ENCODE measurements at places on chromosomes 16 and 17.
A peak's percentile ranks its signal among the peaks of the same experiment; 100 is the strongest.

GRCh38 chr17:78515480-78515879 lies 61.7 kb downstream of the DNAH17 start:
- no peak for DNase-seq

- DNase-seq = no peak
Measured at GRCh38 chr17:9002227-9002605, 19.1 kb upstream of the NTN1 start.

DNA sequence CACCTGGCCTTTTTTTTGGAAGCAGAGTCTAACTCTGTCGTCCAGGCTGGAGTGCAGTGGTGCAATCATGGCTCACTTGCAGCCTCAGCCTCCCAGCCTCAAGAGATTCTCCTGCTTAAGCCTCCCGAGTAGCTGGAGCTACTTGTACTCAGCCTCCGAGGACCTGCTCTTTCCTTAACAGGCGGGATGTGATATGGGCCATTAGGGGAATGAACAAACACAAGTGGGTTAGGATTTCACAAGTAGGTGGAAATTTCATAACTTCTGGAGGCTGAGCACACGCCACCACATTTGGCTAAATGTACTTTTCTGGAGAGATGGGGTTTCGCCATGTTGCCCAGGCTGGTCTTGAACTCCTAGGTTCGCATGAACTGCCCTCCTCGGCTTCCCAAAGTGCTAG lies 4.1 kb downstream of the PAM16 start:
- no peak for DNase-seq

DNA sequence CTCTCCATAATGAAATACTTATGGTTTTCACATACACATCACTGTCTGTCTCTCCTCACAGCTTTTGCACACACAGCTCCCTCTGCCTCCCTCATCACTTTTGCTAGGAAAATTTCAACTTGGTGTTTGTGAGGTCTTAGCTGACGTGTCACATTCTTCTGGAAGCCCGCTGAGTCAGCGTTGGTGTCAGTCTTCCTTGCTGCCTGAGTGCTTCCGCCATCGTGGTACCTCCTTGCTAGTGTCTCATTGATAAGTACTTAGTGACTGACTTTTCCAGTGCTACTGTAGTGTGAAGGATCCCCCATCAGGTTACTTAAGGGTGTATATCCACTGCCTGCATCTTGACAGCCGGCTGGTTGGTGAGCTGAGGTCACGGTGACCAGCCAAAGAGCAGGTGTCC lies 33.5 kb downstream of the CA10 start:
- DNase-seq = no peak

DNA sequence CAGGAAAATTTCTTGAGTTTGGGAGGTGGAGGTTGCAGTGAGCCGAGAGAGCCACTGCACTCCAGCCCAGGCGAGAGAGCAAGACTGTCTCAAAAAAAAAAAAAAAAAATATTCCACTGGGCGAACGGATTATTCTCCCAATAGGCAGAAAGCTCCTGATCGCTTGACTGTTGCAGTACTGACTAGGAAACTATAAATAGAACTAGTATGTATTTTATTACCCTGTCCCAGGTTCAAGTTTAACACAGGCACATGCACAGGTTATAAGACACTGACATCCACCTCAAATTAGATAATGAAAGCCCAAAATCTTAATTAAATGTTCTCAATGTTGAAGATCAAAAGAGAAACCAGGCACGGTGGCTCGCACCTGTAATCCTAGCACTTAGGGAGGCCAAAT lies 11.5 kb downstream of the PARN start:
- no peak for DNase-seq

GRCh38 chr17:80664217-80664790 lies 119.7 kb downstream of the RPTOR start:
- no peak for DNase-seq

DNA sequence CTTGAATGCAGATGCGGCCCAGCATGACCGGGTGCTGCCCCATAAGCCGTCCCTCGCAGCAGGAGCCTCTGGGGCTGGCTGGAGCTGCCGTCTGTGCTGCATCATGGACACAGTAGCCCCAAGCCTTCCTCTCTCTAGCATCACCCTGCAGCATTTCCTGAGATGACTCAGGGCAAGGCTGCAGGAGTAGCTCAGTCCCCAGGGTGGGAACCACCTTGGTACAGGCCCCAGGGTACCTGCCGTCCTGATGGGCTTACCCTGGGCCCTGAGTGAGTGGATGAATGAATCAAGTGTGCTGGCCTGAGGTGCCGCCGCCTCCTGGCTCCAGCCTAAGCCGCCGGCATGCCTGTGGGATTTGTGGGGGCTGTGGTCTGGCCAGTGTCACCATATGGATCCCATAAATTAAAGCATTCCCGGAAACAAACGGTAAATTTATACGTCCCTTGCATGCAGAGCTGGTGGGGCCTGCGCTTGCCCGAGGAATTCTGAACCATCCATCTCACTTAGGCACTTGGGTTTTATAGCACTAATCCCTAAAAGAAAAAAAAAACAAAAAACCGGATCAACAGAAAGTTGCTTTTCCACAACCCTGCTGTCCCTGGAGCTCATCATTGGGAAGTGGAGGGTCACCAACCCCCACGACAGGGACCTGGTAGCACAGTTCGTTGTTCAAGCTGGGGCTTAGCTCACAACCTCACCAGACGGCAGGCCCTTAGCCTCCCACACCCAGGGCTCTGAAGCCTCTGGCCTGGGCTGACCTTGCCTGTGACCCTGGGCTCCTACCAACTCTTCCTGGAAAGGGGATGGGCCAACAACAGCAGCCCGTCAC lies 242.6 kb upstream of the CIBAR2 start:
- DNase-seq = no peak

- DNase-seq = no peak
Measured at GRCh38 chr17:58611331-58611730, 80.5 kb downstream of the TEX14 start.

DNA sequence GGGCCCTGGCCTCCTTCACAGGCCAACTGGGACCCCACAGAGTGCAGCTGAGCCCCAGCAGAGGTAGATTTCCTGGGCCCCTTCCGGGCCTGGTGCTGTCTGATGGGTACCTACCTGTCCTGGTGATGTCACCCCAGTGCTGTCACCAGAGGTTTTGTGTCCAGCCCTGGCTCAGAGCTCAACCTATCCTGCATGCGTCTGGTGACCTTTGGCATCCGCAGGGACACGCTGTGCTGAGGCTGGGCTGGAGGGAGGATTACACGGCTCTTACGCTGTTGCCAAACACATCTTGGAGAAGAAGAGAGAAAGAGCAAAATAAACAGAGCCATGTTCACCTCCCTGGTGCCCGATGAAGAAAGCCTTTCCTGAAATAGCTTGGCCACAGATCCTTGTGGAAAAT lies 70.6 kb upstream of the MED9 start:
- DNase-seq = no peak

- DNase-seq = peak; percentile 78
Measured at GRCh38 chr17:65560628-65561451, 608 bp downstream of the AXIN2 start.

GRCh38 chr17:42329025-42329976 lies 41.0 kb downstream of the STAT5A start:
- no peak for DNase-seq

DNA sequence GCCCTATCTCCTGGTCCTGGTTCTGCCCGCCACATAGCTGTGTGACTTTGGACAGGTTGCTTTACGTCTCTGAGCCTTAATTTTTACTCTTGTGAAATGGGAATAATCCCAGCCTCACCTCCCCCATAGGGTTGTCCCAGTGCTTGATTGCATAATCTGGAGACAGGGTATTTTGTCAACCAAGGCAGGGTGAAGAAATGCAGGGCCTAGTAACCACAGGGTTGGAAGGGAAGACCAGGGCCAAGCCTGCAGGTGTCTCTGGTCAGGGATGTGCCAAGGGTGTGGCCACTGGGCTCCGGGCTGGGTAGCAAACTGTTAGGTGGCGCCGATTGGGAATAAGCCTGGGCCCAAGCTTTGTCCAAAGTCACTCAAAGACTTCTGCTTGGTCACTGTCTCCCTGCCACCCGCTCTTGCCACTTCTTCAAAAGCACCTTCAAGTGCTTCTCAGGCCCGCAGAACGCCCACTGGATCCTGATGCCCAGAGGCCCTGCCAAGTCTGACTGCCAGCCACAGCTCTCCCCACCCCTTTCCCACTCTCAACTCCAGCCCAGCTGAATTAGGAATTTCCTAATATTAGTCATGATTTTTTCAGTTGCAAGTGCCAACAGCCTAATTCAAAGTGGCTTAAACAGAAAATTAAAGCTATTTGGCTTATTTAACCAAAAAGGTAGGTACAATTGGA lies 20.6 kb upstream of the COL1A1 start:
- no peak for DNase-seq

DNA sequence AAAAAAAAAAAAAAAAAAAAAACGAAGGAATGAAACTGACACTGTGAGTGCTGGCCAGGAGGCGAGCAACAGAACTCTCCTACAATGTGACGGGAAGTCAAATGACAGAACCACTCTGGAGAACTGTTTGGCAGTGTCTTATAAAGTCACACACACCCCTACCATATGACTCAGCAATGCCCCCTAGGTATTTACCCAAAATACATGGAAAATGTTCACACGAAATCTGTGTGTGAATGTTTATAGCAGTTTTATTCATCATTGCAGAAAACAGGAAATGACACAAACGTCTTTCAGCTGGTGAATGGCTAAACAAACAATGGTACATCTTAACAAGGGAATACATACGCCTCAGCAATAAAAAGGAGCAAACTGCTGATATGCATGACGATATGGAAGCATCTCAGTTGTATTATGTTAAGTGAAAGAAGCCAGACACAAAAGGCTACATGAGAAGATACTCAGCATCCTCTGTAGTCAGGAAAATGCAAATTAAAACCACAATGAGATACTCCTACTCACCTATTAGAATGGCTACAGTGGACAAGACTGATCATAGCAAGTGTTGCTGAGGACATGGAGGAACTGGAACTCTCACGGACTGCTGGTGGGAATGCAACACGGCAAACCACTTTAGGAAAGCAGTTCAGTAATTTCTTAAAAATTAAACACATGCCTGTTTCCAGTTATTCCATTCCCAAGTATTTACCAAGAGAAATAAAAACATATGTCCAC lies 74.7 kb downstream of the TBC1D16 start:
- DNase-seq = no peak

DNA sequence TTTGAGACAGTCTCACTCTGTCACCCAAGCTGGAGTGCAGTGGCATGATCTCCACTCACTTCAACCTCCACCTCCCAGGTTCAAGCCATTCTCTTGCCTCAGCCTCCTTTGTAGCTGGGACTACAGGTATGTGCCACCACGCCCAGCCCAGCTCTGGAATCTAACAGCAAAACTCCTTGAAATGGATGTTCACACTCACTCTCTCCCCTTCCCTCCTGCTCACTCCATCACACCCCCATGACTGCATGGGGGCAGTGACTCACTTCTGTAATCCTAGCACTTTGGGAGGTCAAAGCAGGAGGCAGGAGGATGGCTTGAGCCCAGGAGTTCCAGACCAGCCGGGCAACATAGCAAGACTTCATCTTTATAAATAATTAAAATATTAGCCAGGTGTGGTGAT lies 11.1 kb upstream of the TFAP4 start:
- DNase-seq = no peak

DNA sequence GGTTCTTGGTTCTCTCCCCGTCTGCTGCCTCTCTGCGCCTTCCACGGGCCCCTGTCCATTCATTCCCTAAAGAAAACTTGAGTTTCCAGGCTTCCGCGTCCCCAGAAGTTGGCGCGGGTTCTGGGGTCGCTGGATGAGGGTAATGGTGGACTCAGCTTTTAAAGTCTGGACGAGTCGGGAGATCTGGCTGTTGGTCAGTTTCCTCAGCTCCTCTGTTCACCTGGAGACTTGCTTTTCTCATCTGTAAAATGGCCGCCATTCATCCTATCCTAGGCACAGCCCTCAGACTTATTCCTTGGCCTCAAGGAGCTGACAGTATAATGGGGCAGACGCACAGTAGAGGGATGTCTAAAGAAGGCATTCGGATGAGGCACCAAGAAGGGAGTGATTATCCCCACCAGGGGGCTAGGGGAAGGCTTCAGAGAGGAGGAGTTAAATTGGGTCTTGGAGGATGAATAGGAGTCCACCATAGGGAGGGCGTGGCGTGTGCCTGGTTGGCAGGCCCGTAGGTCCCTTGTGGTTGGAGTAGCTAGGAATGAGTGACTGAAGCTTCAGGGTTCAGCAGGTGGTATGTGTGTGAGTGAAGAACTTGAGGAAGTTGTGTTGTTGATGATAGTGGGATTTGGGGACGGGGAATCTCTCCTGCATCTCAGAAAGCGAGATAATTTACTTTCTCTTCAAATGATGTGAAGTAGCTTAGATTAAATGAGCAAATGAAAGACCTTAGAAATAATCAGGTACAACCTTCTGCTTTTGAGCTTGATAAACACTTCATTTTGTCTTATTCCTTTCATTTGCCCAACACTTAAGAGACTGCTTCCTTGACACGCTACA lies 652 bp downstream of the VPS35L start:
- DNase-seq = peak; percentile 35

DNA sequence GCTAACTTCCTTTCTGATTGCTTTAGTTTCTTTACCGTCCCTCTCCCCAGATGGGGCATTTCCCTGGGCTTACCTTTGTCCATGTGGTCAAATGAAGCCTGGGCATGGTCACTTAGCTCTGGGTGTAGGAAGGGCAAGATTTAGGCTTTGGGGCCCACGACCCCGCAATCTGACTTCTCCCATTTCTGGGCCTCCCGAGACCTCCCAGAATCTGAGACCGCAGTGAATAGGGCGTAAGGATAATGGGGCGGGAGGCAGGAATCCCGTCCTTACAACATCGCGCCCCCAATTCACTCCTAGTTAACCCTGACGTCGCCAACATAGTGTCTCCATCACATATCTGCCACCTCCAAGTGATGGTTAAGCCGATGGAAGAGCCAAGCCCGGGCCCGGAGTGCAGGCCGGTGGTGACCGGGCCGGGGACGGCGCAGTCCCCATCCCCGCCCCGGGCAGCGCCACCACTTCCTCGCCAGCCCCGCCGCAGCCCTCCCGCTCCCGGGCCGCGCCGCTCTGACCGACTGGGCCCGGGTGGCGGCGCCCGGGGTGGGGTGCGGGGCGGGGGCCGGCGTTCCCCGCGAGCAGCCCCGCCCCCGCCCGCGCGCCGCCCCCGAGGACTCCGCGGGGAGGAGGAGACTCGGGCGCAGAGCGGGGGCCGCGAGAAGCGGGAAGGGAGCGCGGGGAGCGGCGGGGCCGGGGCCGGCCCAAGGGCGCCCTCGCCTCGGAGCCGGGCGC lies at the start of gene RHBDL3:
RHBDL3 (plus strand) TSS at position 641 of the 732 bp plus-strand sequence. CDS start 358 bp downstream, outside the sequence.
- DNase-seq = peak; percentile 18

DNA sequence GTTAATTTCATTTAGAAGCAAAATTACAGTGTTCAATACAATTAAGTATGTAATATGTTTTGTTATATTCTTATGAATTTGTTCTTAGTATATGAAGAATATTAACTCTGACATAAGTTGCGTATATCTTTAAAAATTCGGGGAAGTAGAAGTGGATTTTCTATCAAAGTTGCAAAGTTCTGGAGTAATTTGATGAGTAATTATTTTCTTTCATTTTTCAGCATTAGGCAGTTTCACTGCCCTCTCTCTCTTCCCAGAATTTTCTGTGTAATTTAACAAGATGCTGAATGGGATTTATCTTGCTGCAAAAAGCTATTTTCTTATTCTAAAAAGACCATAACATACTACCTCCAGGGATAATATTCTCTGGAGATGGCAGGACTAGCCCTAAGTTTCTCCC lies 8.9 kb upstream of the CCL18 start:
- no peak for DNase-seq

GRCh38 chr16:72840631-72841381 lies 207.1 kb downstream of the ZFHX3 start:
- DNase-seq = no peak
